NCI-H446 (cell line): ENCODE measurements at places on chromosomes 7 and 10.
A peak's percentile ranks its signal among the peaks of the same experiment; 100 is the strongest.

DNA sequence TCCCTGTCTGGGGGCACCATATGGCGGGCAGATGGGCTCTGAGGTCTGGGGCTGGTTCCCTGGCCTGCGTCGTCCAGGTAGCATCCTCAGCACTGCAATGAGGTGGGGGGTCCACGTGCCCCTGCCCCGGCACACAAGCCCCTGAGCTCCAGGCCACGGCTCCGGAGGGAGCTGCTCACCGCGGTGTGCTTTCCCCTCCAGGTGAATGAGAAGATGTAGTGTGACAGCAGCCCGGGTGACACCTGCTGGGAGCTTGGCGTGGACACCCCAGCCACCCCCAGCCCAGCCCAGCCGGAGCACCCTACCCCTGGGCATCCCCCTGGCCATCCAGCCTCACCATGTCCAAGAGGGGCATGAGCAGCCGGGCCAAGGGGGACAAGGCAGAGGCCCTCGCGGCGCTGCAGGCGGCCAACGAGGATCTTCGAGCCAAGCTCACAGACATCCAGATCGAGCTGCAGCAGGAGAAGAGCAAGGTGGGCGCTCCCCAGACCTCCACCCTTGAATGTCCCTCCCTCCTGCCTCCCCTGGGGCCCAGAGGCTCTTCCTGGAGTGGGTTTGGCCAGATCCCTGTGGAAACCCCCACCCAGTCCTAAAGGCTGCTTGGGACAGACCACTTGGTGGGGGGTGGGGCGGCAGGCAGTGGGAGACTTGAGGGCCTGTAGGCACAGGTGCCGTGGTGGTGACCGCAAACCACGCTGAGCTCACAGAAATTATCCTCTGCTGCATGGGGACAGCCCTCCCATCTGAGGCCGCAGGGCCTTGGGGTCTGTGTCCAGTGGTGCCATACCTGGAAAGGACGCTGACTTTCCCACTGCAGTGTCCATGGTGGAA, 38.9 kb downstream of the JAKMIP3 start:
- DNase-seq, result no peak

DNA sequence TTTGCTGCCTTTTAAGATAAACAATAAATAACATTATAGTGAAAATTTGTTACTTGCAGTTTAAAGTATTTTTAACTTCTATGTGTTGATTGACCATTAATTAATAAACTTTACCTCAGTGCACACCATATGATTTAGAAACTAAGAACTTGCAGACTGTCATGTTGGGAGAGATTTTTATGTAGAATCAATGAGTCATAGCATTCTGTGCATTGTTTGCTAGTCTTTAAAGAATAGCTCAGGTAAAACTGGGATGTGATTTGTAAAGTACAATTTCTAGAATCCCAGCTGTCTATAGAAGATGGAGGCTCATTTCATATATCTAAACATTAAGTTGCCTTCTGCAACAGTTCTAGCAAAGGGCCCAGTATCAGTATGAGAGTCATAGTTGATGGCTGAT, 199.6 kb upstream of the SEMA3A start:
- DNase-seq, result no peak

DNA sequence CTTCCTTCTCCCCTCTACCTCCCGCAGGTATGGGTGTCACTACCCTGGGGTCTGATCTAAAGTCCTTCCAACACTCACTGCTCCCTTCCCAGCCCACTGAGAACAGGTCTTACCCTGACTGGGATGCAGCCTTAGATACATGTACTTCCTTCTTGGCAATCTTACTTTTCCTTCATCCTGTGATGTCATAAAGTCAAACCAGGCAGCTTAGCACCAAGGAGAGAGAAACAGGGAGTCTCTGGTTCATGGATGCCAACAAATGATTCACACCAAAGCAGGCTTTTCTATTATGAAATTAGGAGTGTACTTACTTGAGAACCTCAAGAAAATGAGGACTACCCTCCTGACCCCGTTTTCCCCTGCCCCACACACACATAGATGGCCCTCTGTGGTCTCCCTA, 111.0 kb upstream of the KMT2E start:
- no peak for DNase-seq

DNA sequence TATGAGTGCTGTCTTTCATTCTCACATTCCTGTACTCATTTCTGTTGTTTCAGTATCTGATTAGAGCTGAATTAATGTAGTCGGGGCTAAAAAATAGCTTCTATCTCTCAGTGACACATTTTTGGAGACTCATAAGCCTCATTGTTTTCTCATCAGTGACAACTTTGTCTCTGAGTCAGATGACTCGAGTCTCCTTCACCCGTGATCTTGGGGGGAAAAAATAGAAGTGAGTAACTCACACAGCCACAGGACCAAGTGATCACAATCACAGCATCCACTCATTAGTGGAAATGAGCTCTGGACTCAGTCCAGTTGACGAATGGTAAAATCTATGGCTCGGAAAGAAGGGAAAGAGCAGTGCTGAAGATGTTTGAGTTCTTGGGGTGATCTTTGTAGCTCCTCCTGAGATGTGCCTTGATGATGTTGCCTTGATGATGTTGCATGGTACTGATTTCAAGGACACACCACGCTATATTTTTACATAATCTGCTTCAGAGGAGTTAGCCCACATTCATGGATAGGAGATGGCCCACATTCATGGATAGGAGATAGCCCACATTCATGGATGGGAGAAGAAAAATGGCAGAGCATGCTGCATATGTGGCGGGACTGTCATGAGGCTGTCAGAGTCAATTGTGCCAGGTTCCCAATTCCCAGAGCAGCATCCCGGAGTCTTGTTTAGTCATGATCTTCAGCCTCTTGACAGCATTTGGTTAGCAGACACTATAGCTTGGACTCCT, 214.7 kb downstream of the CELF2 start:
- DNase-seq, result no peak

DNA sequence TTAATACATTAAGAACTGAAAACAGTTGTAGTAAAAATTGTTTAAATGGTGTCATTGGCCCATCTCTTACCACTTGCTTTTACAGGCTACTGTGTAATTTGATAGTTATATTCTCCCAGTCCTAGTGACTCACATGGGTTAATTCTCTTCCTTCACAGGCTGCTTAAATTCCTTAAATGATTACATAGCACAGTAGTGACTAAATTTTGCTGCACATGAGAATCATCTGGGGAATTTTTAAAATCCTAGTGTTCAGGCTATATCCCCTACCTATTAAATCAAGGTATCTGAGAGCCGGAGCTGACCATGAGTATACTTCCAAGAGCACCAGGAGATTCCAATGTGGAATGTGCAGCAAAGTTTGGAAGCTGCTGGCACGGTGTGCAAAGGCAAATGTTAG, 45.3 kb upstream of the ZNF800 start:
- no peak for DNase-seq

DNA sequence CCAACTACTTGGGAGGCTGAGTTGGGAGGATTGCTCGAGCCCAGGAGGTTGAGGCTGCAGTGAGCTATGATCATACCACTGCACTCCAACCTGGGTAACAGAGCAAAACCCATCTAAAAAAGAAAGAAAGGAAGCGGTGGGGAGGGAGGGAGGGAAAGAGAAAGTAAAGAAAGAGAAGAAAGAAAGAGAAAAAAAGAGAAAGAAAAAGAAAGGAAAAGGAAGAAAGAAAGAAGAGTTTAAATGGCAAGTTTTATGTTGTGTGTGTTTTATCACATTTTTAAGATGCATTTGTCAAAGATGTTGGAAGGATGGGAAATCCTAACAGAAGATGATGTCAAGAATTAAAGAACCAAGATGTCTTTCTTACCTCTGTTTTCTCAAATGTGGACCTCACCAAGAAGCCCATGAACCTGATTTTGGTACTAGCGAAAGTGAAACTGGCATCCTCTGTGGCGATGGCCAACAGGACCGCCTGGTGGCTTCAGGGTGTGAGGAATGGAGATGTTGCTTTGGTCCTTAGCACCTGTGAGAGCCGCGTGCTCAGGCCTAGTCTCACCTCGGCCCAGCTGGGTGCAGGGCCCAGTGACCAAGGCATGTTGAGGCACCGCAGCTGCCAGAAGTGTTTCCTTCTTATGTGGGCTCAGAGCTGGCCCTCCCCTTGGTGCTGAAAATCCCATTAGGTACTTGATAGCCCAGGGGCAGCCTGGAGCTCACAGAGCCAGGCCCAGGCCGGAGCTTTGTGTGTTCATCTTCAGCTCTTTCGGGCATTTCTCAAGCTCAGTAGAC, 9.8 kb downstream of the UCMA start:
- no peak for DNase-seq

- DNase-seq, result no peak
These were observed 622.2 kb downstream of the KCNMA1 start for GRCh38 chr10:77015360-77015759.

DNA sequence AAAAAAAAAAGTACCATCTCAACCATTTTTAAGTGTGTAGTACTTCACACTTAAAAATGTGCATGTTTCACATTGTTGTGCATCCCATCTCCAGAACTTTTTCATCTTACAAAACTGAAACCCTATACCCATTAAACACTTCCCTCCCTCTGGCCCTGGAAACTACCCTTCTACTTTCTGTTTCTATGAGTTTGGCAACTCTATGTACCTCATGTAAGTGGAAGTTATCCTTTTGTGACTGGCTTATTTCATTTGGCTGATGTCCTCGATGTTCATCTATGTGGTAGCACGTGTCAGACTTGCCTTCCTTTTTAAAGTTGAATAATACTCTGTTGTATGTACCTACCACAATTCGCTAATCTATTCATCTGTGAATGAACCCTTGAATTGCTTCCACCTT, 12.2 kb downstream of the KCNMA1 start:
- no peak for DNase-seq

DNA sequence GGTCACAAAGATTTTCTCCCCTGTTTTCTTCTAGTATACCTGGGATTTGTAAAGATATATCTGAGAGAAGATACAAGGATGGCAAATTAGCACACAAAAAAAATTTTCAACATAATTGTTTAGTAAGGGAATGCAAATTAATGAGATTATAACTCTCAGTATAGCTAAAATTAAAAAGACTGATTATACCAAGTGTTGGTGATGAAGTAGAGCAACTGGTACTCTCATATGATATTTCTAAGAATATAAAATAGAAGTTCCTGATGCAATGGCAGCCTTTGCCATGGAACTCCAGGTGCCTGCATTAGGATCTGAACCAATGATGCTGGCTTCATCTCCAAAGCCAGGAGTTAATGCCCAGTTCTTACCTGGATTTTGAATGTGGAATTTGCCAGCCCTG, 51.4 kb upstream of the KIAA1217 start:
- DNase-seq, result no peak

DNA sequence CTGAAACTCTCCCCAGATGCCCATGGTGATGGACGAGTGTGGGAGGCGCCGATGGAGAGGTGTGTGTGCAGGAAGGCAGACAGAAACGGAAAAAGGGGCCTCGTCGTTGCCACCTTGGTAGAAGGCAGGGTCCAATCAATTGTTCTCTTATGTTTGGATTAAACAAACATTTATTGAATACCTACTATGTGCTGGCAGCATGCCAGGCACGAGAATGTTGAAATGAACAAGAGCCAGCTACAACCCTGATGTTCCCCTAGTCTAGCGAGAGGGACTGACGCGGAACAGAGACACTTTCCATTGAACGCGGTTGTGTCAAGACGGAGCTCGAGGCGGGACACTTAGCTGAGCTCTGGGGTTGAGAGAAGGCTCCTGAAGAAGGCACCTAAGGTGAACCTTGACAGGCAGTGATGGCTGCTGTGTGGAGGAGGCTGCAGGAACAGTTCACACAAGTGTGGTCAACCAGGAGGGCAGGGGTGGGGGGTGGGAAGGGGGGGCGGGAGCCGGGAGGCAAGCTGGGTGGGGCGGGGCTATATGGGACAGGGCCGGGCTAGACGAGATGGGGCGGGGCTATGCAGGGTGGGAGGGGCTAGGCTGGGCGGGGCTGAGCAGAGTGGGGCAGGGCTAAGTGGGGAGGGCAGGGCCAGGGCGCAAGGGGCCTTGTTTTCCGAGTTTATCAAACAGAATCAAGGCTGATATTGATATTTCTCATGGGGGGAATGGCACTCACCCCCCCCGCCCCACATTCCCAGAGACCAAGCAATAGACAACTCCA, 181.0 kb downstream of the GATA3 start:
- DNase-seq, result peak; percentile 1

- no peak for DNase-seq
These were observed 26.7 kb downstream of the DMBT1 start for GRCh38 chr10:122587098-122587760.

- peak; percentile 39 for DNase-seq
These were observed 4.9 kb downstream of the SMARCD3 start for GRCh38 chr7:151243408-151244195.

- no peak for DNase-seq
These were observed 51.3 kb downstream of the USP6NL start for GRCh38 chr10:11560076-11560709.

DNA sequence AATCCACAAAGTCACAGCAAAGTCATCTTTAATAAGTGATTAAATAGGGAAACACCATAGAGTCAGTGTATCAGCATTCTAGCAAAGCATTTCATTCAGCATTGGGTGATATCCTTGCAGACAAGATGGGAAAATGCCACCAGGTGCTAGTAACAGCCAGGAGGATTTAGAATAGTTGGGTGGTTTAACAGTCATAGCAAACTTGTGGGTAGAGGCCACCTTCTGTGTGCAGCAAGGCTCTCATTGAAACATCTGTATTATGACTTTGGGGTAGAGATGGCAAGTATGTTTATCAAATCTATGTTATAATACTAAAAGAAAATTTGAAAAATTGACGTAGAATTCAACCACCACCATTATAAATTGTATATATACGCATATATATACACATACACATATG, 26.4 kb upstream of the ADO start:
- DNase-seq, result no peak

DNA sequence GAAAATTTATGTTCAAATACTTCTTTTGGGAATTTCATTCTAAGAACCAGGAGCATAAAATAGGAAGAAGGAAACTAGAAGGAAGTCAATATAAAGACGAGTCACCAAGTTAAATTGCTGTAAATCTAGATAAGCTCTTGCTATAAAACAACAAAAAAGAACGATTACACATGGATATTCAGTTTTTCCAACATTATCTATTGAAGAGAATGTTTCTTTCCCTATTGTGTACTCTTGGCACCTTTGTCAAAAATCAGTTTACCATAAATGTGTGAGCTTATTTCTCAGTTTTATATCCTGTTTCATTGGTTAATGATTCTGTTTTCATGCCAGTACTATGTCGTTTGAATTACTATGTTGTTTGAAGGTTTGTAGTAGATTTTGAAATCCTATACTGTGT, 536.3 kb upstream of the MKI67 start:
- no peak for DNase-seq

DNA sequence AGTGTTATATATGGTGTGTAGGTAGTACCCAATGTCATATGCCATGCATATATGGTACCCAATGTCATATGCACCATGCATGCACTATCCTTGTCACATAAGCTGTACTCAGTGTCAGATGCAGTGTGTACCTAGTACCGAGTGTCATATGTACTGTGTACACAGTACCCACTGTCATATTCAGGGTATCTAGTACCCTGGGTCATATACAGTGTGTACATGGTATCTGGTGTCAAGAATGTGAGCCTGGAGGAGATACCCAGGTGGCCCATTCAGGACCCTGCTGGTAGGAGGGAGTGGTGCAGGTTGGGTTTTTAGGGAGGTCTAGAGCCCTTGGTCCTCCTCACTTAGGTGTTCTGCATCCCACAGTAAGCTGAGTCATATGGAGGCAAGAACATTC, 1.8 kb downstream of the ZMYND11 start:
- no peak for DNase-seq
